Frontal cortex (tissue), 4 donors: ENCODE measurements at places on chromosomes 12 and 14.
A peak's percentile ranks its signal among the peaks of the same experiment; 100 is the strongest.

DNA sequence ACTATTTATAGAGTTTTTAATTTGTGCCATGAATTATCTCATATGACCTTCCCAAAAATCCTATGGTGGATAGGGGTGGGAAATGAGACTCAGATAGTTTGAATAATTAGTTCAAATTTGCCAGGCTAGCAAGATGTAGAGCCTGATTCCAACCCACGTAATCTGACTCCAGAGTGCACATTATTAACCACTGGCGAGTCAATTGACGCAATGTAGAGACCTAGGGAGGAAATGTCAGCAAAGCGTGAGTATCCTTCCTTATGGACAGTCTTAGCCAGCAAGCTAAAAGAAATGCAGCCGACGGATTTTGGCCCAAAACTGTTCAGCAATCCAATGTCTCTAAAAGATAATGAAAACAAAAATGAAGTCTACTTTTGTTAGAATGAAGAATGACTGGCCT, 193.3 kb upstream of the KRR1 start:
- no peak for DNase-seq

DNA sequence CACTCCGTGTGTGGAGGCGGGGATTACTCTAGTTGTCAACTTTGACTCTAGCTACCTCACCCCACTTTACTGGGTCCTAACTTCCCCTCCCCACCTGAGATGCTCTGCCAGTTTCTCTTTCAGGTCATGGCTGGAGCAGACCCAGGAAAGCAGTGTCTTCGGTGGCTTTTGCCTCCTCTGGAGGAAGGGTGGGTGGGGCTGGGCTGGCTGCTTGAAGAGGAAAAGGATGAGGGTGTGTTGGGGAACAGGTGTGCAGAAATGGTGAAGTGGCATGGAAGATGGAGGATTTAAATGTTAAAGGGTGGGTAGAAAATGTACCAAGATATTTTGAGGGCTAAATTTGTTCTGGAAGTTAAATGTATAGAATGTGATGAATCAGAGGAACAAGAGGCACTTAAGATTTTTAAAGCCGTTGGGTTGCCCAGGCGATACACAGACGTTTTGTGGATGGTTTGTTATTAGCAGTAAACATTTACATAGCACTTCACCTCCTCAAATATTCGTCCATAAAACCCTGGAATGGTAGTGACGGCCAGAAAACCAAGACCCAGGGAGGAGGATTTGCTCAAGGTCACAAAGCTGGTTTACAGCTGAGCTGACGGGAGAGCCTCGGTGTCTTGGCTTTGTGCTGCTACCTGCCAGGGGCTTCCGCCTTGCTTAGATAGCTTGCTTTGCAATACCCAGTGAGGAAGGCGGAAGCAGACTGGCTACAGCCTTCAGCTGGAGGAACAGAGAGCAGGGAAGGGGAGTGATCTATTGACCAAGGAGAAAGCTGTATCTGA, 72.2 kb upstream of the PRMT8 start:
- DNase-seq: no peak

- DNase-seq: peak; percentile 10
These were observed 286.9 kb upstream of the PRKD1 start for GRCh38 chr14:30214461-30215090.

DNA sequence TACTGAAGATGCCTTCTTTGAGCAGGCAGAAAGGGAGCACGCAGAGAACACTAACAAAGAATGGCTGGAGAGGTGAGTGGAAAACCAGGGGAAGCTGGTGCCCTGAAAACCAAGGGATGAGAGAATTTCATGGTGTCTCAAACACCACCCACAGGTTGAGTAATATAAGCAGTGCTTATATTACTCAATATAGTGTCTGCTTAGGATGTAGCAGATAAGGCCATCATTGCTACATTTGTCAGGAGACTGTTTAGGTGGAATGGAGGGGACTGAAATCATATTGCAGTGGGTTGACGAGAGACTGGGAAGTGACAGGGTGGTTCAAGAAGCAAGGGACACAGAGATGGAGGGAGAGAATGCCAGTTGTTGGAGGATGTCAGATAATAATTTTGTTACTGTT, 20.6 kb downstream of the PKP2 start:
- DNase-seq: no peak

DNA sequence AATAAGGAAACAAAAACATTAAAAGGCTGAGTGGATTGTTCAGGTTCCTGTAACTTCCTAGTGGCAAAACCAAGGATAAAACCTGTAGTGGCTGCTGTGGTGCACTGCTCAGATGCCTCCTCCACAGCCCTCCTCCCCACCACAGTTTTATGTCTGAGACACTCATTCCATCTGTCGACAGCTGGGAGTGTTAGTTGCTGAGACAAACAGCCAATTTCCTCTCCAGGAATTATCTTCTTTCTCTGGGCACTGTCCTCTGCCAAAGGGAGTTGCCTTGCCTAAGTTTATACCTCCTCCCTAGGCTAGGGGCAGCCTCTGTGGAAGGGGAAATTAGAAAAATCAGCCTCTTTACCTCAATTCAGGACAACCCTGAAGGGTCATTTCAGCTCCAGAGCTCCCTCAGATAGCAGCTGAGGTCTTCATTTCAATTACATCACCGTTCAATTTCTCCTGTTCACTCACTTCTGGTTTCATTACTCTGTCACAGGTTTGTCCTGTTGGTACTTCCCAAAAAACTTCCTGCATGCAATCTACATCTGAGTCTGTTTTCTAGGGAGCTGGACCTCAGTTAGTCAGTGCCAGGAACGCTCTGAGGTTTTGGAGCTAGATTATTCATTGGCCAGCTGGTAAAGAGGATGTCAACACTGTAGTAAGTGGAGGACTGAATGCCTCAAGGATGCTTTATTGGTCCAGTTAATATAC, 74.9 kb upstream of the ATP2B1 start:
- no peak for DNase-seq

- no peak for DNase-seq
These were observed 204.4 kb downstream of the ALX1 start for GRCh38 chr12:85484387-85484786.

DNA sequence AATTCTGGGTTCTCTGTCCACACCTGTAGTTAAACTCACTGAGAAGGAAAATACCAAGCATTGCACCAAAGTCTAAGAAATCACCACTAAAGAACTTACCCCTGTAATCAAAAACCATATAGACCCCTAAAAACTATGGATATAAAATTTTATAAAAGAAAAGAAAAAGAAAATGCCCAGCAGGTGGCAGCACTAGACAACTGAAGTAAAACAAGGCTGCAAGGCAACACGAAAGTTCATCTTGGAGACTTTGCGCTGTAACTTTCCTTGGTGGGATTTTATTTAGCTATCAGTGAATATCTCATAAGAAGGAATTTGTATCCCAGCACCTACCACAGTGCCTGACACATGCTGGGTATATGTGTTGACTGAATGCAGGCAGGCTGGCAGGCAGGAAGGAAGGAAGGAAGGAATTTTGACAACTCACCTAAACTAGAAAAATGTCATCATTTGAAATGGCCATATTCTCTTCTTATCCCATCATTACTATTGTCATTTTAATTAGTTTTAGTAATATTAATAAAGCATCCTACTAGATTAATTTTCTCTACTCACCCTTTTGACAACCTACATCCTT, 68.2 kb upstream of the ETV6 start:
- peak; percentile 52 for DNase-seq

- no peak for DNase-seq
These were observed 43.4 kb downstream of the BDKRB1 start for GRCh38 chr14:96299441-96299840.
